Activated CD4-positive, alpha-beta T cell treated with anti-CD3 and anti-CD28 coated beads, Interleukin-2, Interleukin-6, amounts not matched to agents 100 ng/mL and 50 ng/mL, durations not matched to agents 16 hours and 8 hours (primary cell): ENCODE measurements at places on chromosomes 11 and 22.
A peak's percentile ranks its signal among the peaks of the same experiment; 100 is the strongest.

- DNase-seq = no peak
Observed at GRCh38 chr11:1478011-1478410, 8.6 kb downstream of the MOB2 start.

DNA sequence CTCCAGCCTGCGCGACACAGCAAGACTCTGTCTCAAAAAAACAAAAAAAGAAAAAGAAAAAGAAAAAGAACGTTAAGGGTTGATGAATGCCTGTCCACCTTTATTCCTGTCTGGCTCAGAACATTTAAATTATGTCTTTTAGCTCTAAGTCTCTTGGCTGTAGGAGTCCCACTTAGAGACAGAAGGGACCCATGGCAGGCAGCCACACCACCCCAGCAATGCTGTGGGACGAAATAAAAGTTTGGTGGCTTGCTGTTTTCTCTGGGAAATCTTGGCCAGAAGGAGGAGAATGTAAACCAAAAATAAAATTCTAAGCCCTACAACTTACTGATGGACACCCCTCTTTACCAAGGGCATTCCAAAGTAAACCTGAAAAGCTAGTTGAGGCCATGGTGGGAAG lies 38.9 kb upstream of the GNAZ start:
- DNase-seq = no peak

GRCh38 chr11:69704508-69705253 lies 859 bp upstream of the FGF19 start:
- DNase-seq = peak; percentile 11

- no peak for DNase-seq
Observed at GRCh38 chr11:123308077-123308476, 113.0 kb upstream of the CLMP start.

DNA sequence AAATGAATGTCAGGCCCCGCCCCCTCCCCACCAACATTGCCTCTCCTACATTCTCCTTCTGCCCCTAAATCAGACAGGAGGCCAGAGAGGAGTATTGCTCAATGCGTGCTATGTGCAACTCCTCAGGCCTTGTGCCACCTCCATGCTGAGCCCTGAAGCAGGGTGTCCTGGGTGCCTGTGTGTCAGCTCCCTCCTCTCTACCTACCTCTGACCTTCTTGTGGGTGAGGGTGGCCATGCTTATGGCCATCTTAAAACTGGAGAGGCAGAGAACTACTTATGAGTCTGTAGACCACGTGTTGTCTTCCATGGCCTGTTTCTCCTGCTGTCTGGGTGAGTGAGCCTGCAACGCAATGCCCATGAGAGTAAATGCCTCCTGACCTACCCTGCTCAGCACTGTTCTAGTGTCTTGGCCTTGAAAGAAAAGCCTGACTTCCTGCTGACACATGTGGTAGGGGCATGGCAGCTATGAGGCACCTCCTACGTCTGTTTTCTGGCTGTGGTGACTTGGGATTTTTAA lies 10.5 kb downstream of the MCAM start:
- peak; percentile 42 for DNase-seq

DNA sequence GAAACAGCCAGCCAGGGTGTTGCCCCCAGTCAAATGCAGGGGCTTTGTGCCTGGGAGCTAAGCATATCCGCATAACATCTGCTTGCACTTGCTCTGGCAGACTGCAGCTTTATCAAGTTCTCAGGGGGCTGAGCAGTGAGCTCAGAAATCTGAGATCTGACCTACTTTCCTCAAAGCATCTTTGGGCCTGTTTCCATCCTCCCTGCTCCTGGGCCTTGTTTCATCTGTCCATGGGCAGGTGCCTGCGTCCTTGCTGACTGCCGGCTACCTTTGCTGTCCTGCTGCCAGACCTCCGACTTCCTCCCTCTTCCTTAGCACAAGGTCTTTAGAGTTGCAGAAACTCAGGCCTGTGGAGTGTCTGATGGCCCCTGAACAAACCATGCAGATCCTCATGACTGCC lies 131.2 kb upstream of the B3GAT1 start:
- no peak for DNase-seq

DNA sequence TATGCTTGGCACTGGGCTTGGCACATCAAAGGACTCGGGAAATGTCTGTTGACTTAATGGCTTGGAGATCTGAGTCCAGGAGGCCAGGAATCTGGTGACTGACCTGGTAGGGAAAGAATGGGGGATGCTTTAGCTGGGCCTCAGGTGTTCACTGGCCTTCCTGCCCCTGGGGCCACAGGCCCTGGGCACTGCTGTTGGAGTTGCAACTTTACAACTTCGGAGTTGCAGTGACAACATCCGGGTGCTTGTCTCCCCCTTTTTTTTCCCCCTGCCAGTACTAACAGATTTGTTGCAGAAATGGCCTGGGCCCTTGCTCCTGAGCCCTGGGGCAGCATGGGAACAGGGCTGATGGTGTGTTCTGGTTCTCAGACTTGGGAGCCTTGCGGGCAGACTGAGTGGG lies 23.8 kb downstream of the OSBP2 start:
- DNase-seq = no peak

DNA sequence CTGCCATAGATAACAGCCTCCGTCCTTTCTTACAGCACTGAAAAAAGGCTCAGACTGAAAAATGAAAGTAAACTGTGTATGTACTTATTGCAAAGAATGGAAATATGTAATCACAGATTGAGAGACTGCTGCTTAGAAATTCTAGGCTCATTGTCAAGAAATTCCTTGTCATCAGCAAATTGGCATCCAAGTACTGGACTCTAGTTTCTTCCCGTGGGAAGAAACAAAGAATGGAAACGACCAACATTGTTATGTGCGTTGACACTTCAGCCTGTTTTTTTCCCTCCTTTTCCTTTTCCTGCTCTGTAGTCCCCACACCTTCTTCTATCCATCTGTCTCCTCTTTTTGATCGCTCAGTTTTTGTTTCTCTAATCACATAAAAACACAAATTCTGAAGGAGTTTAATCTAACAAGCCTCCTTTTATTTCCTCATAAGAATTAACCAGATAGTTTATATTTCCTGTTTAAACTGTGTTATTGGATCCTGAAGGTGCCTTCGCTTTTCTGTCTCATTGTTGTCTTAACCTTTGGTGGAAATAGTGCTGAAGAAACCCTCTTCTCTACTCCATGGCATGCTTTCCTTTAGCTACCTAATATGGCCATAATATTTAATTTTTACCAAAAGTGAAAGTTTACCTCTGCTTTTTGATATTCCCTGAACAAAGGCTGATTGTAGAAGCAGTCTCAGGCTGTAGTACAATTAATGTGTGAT lies 20.0 kb upstream of the CASP12 start:
- DNase-seq = peak; percentile 33

GRCh38 chr11:32918427-32918826 lies 25.8 kb downstream of the QSER1 start:
- DNase-seq = no peak

GRCh38 chr22:21612858-21613257 lies 17.0 kb downstream of the YDJC start:
- no peak for DNase-seq

- DNase-seq = peak; percentile 58
Observed at GRCh38 chr11:95088946-95089619, 563 bp upstream of the ENDOD1 start.

- DNase-seq = peak; percentile 77
Observed at GRCh38 chr11:88535916-88536547, 198.5 kb upstream of the CTSC start.

DNA sequence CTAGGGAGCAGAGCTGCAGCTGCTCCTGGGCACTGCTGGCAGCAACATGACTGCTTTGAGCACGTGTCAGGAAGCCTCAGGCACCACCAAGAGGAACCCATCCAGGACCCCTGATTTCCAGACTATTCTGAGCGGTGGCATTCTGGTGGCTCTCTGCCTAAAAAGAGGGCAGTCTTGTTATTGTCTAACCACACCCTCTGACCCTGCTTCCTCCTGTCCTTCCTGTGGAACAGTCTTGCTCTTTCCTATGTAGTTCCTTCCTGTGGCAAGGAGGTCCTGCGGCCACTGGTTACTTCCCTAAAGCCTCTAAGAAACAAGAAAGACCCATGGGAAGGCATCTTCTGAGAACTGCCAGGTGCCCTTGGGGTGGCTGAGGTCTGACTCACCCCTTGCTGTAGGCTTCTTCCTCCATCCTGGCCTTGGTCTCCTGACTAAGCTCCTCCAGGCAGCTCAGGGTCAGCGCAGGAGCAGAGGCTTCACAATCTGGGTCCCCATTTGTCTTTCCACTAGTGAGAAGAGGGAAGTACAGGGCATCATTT lies 13.1 kb upstream of the LYVE1 start:
- no peak for DNase-seq

GRCh38 chr11:113436672-113437252 lies 38.4 kb downstream of the DRD2 start:
- no peak for DNase-seq

GRCh38 chr11:70603756-70604211 lies 205.5 kb downstream of the CTTN start:
- DNase-seq = no peak

- DNase-seq = no peak
Observed at GRCh38 chr11:92297567-92298553, 73.2 kb downstream of the FAT3 start.

DNA sequence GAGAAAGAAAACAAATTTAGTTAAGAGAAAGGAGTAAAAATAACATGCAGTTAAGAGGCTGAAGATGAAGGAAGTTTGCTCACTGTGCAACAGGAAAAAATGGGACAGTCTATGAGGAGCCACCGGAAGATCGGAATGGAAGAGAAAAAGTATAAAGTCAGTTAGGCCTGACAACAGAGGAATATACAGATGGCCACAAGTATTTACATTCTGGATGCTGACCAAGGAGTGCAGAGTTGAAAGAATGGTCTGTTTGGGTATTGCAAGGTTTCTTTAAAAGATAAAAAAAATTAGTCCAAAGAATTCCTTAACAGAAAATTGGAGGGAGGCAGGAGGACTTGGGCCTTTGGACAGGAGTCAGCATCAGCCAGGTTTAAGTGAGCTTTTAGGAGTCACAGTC lies 37.5 kb downstream of the RBFOX2 start:
- no peak for DNase-seq

- DNase-seq = no peak
Observed at GRCh38 chr22:22773979-22774604, 113.5 kb upstream of the IGLL5 start.

- no peak for DNase-seq
Observed at GRCh38 chr22:44647141-44647540, 54.9 kb upstream of the PRR5 start.

DNA sequence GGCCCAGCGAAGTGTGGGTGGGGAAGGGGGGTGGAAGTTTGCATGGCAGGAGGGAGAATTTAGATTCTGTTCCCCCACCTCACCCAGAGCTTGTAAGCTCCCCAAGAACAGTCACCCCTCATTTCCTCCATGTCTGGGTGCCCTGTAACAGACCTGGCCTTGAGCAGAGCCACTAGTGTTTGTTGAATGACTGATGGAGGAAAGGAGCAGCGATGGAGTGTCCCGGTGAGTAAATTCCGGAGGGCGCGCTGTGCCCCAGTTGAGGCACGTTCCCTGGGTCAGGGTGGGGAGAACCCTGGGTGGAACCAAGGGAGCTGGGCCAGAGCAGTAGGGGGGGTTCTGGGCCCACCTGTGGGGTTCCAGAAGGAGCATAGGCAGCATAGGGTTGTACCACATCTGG lies 827 bp downstream of the NAALADL1 start:
- no peak for DNase-seq

DNA sequence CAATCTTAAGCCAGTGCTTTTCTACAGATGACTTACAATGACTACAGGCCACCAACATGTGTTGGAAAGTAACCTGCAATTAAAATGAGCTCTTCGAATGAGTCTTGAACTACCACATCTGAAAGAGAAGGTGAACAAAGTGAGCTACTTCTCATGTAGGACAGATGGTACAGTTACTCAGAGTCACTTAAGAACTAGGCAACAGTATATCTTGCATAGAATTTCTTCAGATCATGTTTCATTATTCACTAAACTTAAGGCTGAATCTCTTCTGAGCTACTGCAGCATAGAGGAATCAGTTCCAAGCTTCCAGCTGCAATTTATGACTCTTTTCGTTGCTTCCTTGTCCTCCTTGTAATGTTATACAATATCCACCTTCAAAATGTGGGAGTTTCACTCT lies 270.9 kb downstream of the TTC28 start:
- no peak for DNase-seq

GRCh38 chr22:49827853-49828598 lies at the start of gene BRD1:
TSS of gene BRD1 (minus strand) at chr22:49827873. CDS start at chr22:49824317, 3,556 bp downstream.
- DNase-seq = peak; percentile 79

GRCh38 chr11:73648571-73649046 lies 2.2 kb downstream of the PLEKHB1 start:
- DNase-seq = no peak

- no peak for DNase-seq
Observed at GRCh38 chr11:112785149-112785548, 176.1 kb upstream of the NCAM1 start.

- no peak for DNase-seq
Observed at GRCh38 chr11:122681070-122681469, 25.5 kb downstream of the UBASH3B start.
